ENCODE measurements at places on chromosomes 6 and 20.

DNA sequence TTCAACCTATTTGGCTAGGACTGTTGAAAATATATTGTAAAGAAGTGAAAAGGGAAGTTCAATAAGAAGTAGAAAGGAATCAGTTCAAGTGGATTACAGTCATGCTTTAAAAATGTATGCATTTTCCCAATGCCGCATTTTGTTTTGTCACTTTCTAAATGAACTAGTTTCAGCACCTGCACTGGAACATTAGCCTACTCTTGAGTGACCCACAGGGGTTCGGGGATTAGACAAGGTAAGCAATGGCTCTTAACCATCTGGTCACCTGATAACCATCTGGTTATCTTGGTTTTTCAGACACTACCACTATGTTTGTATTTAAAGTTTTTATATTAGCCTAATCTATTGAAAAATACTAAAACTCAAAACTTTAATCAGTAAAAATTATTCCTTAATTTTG, 97.6 kb downstream of the CD164 start:
- no peak for DNase-seq

DNA sequence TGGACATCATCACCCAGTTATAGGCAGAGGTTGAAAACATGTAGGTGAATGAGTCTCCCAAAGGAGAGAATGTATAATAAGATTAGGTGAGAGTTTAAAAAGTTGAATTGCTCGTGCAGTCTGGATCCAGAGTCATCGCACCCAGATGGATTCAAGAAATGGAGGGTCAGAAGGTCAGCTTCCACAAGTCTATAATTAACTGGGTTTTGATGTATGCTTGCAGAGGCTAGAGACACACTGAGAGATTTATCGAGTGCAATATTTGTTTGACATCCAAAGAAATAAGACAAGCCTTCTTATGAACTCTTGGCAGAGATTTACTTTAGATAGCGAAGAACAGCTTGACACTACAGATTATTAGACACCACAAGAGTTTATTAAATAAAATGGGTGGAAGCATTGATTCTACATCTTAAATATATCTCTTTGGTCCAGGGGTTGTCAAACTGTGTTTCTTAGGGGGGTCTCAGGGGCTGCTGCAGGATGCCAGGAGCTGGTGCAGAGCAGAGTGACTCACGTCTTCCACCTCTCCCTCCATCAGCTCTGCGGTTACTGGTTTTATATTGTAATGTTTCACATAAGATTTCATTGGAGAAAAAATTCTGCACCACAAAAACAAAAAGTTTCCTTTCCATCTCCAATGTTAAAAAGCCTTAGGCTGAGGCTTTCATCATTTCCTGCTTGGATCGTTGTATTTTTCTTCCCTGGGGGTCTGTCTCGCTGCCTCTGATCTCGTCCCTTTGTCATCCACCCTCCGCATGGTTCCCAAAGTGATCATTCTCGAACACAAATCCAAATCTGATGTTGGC, 176.2 kb upstream of the AHI1 start:
- no peak for DNase-seq

GRCh38 chr20:1341561-1342265, 12.8 kb upstream of the SDCBP2 start:
- no peak for DNase-seq

GRCh38 chr6:113258771-113259170, 598.4 kb upstream of the MARCKS start:
- no peak for DNase-seq

GRCh38 chr20:50058662-50059402, 54.1 kb downstream of the UBE2V1 start:
- no peak for DNase-seq

DNA sequence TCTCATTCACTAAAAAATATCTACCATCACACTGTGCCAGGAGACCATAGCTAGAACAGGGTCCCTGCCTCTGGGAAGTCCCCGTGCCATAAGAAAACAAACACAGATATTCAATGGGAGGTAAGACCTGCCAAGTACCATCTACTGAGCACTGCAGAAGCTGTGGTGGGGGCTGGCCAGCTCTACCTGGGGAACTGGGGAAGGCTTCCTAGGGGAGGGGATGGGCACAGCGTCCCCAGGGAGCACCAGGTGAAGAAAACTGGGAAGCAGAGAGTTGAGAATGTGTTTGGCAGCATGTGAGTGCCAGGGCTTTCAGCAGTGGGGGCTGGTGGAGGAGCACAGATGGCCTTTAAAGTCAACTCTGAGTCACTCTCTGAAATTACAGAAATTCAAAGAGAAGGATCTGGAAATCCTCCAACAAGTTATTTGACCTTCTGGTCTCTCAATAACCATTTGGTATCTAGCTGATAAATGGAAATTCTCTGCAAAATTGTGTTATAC, 85.2 kb downstream of the SHLD1 start:
- no peak for DNase-seq

GRCh38 chr20:1277529-1278322, 11.6 kb downstream of the SNPH start:
- no peak for DNase-seq

Measured in right kidney (tissue), 9 donors.